HCT116 (cell line): ENCODE measurements at places on chromosomes 4 and X. TPM values are rescaled to one million over a fixed set of nuclear protein-coding genes. Genes with fewer than 3 reads are reported as not detected.
A peak's percentile ranks its signal among the peaks of the same experiment; 100 is the strongest.

GRCh38 chr4:163350672-163351071 lies 7.0 kb downstream of the NPY5R start:
- H3K36me3 ChIP-seq = no peaks in the 10 kb centered on the region
- peak; percentile 4 for DNase-seq
- H3K27me3 ChIP-seq = no peaks in the 10 kb centered on the region
- H3K4me1 ChIP-seq = no peaks in the 10 kb centered on the region
- H3K4me3 ChIP-seq = no peak overlapping the region

GRCh38 chrX:1330605-1331004 lies 6.0 kb upstream of the IL3RA start:
- no peaks in the 10 kb centered on the region for H3K36me3 ChIP-seq
- DNase-seq = no peak
- no peaks in the 10 kb centered on the region for H3K4me1 ChIP-seq
- no peak overlapping the region for H3K4me3 ChIP-seq

- no peaks in the 10 kb centered on the region for H3K4me1 ChIP-seq
- H3K4me3 ChIP-seq = no peak overlapping the region
- no peak overlapping the region for H3K27ac ChIP-seq
- no peak for DNase-seq
Measured at GRCh38 chr4:43089730-43090129, 197.2 kb downstream of the GRXCR1 start.

DNA sequence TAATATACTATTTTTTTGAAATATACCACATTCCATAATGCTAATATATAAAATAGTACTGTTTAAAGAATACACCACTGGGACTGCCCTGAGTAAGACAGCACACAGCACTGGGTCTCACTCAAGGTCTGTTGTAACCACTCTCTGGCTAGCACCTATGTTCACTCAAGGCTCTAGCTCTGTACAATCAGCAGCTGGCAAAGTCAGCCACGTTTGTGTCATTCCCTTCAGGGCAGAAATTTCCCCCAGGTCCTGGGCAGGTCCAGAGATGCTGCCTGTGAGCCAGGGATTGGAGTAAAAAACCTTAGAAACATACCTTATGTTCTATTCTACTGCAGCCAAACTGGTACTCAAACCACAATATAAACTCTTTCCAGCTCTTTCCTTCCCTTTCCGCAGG lies 1160.2 kb upstream of the ADGRL3 start:
- H3K27me3 ChIP-seq = no peaks in the 10 kb centered on the region
- H3K36me3 ChIP-seq = no peaks in the 10 kb centered on the region
- H3K4me3 ChIP-seq = no peak overlapping the region
- no peaks in the 10 kb centered on the region for H3K4me1 ChIP-seq
- DNase-seq = no peak

GRCh38 chr4:171130256-171130801 lies 682.9 kb upstream of the GALNTL6 start:
- H3K27ac ChIP-seq = no peak overlapping the region
- H3K4me3 ChIP-seq = no peak overlapping the region
- no peaks in the 10 kb centered on the region for H3K4me1 ChIP-seq
- H3K36me3 ChIP-seq = no peaks in the 10 kb centered on the region
- no peak for DNase-seq

- H3K36me3 ChIP-seq = no peaks in the 10 kb centered on the region
- no peaks in the 10 kb centered on the region for H3K4me1 ChIP-seq
- no peak overlapping the region for H3K4me3 ChIP-seq
- DNase-seq = no peak
- no peak overlapping the region for H3K27ac ChIP-seq
Measured at GRCh38 chr4:16977081-16977480, 78.6 kb upstream of the LDB2 start.

DNA sequence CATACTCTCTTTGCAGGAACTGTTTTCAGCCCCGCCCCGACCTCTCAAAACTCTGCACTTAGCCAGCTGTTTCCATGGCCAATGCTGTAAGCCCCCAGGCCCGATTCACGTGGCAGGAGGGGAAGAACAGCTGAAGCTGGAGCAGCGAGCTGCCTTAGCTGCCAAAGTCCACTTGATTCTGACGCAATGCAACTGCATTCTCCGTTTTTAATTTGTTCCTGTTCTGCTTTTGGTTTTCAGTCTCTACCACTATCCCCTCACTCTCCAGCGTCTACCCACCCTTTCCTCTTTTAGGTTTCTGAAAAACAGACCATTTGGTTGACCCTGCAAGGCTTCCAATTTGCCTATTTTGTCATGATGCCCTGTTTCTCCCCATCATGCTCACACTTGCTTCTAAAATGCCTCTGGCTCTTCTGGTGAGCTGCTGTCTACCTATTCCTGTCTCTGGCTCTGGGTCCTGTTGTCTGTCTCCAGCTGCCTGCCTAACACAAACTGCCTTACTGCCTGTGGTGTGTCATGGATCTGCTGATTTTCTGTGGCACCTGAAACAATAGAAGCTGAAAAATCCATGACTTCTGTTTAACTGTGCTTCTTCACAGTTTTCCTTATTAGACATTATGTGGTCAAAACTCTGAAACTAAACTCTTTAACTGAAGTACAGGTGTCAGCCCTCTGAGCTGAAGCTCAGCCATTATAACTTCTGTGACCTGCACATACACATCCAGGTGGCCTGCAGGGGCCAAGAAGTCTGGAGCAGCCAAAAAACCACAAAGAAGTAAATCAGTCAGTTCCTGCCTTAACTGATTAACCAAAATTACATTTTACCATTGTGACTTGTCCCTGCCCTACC lies 160.5 kb upstream of the AGTR2 start:
- no peaks in the 10 kb centered on the region for H3K4me1 ChIP-seq
- DNase-seq = no peak
- H3K27me3 ChIP-seq = no peaks in the 10 kb centered on the region
- H3K36me3 ChIP-seq = no peaks in the 10 kb centered on the region

- no peak overlapping the region for H3K4me3 ChIP-seq
- no peak for DNase-seq
- H3K36me3 ChIP-seq = no peaks in the 10 kb centered on the region
- no peak overlapping the region for H3K27ac ChIP-seq
Measured at GRCh38 chrX:72050011-72050410, 81.7 kb downstream of the RTL5 start.

DNA sequence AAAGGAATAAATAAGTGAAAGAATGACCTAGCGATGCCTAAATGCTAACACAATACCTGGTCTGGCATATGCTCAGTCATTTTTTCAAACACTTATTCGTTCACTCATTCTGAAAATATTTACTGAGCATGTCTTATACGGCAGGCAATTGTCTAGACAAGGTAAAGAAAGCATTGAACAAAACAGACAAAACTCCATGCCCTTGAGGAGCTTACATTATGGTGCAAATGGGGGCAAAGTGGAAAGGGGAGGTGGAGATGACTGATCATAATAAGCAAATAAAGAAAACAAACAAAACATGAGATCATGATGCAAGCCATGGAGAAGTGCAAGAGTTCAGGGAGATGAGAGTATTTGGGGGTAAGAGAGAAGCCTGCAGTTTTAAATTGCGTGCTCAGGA lies 334.6 kb upstream of the PPARGC1A start:
- H3K27ac ChIP-seq = no peak overlapping the region
- no peaks in the 10 kb centered on the region for H3K36me3 ChIP-seq
- H3K4me1 ChIP-seq = no peaks in the 10 kb centered on the region
- DNase-seq = no peak
- H3K27me3 ChIP-seq = no peaks in the 10 kb centered on the region

- no peaks in the 10 kb centered on the region for H3K4me1 ChIP-seq
- H3K36me3 ChIP-seq = no peaks in the 10 kb centered on the region
- DNase-seq = no peak
- no peaks in the 10 kb centered on the region for H3K27me3 ChIP-seq
- no peak overlapping the region for H3K4me3 ChIP-seq
Measured at GRCh38 chrX:129193357-129193756, 329.9 kb downstream of the SMARCA1 start.

- no peaks in the 10 kb centered on the region for H3K4me1 ChIP-seq
- H3K27me3 ChIP-seq = no peaks in the 10 kb centered on the region
- DNase-seq = no peak
Measured at GRCh38 chr4:134160211-134160610, 41.4 kb downstream of the PABPC4L start.

DNA sequence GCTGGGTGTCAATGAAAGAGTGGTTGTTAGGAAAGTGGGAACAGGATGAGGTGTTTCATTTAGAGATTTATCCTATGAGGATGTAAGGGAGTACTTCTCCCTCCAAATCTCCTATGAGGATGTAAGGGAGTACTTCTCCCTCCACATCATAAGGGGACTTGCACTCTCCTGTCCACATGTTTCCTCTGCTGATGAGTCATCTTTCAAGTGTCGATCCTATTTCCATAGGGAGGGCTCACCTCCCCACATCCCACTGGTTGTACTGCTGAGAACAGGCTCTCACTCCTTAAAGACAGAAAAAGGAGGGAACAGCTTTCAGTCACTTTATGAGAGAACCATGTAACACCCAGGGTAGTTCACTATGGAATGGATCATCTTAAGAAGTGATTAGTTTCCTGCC lies 65.0 kb downstream of the INPP4B start:
- peaks cover 14% of the 10 kb centered on the region for H3K4me1 ChIP-seq
- DNase-seq = peak; percentile 19
- H3K36me3 ChIP-seq = no peaks in the 10 kb centered on the region
- H3K27me3 ChIP-seq = no peaks in the 10 kb centered on the region

GRCh38 chrX:9878146-9878820 lies 88.9 kb upstream of the CLDN34 start:
- DNase-seq = no peak
- no peaks in the 10 kb centered on the region for H3K4me1 ChIP-seq
- no peak overlapping the region for H3K4me3 ChIP-seq
- H3K27me3 ChIP-seq = no peaks in the 10 kb centered on the region
- H3K27ac ChIP-seq = no peak overlapping the region

- H3K4me1 ChIP-seq = no peaks in the 10 kb centered on the region
- H3K27me3 ChIP-seq = peaks cover 11% of the 10 kb centered on the region; the same call in 1 of the 2 replicates
- no peak for DNase-seq
- H3K4me3 ChIP-seq = no peak overlapping the region
- H3K27ac ChIP-seq = no peak overlapping the region
Measured at GRCh38 chr4:81876106-81876505, 404.4 kb upstream of the RASGEF1B start.

GRCh38 chr4:19259920-19260319 lies 991.8 kb upstream of the SLIT2 start:
- H3K4me3 ChIP-seq = no peak overlapping the region
- no peaks in the 10 kb centered on the region for H3K27me3 ChIP-seq
- no peak overlapping the region for H3K27ac ChIP-seq
- DNase-seq = no peak

DNA sequence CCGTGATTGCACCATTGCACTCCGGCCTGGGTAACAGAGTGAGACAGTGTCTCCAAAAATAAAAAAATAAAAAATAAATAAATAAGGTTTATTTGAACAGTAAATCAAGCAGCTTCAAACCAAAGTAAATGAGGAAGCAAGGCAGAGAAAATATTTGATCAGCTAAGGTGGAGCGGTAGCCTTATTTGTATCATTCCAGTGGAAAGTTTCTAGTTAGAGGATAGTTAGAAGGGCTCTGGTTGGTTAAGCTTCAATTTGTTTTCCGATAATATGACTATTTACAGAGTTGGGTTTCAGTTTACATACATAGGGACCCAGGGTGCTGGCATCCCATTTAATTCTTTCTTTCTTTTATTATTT lies 21.8 kb upstream of the OPHN1 start:
- no peaks in the 10 kb centered on the region for H3K36me3 ChIP-seq
- no peak for DNase-seq
- H3K4me3 ChIP-seq = no peak overlapping the region
- H3K27me3 ChIP-seq = no peaks in the 10 kb centered on the region
- no peak overlapping the region for H3K27ac ChIP-seq

- no peaks in the 10 kb centered on the region for H3K27me3 ChIP-seq
- no peak overlapping the region for H3K4me3 ChIP-seq
- peaks cover 17% of the 10 kb centered on the region for H3K4me1 ChIP-seq
- no peak for DNase-seq
- H3K27ac ChIP-seq = no peak overlapping the region
Measured at GRCh38 chr4:165472943-165473676, 94.3 kb downstream of the CPE start.

- no peaks in the 10 kb centered on the region for H3K36me3 ChIP-seq
- H3K4me3 ChIP-seq = no peak overlapping the region
- H3K27me3 ChIP-seq = no peaks in the 10 kb centered on the region
- DNase-seq = no peak
- H3K27ac ChIP-seq = no peak overlapping the region
Measured at GRCh38 chr4:126986828-126987227, 645.9 kb upstream of the INTU start.

DNA sequence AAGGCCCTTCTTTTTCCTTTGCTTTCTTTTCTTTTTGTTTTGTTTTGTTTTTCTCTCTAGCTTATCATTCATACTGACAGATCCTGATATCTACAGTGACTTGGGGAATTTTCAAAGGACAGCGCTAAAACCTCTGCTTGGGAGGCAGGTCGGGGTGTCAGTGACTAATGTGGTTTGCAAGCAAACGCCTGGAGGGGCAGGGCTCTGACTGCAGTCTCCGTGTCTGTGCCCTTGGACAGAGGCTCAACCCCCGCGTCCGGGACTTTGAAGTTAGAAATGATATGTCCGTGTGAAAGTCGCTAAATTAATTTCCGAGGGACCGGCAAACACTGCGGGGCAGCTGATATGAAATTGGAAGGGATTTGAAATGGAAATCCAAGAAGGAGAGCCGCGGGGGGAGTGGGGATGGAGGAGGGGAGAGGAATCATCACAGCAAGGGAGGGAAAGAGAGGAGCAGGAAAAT lies 312.4 kb downstream of the DHRSX start:
- H3K27me3 ChIP-seq = no peaks in the 10 kb centered on the region
- peak; percentile 26 for DNase-seq
- H3K4me1 ChIP-seq = peaks cover 17% of the 10 kb centered on the region
- H3K27ac ChIP-seq = peak overlapping the region; percentile 67

DNA sequence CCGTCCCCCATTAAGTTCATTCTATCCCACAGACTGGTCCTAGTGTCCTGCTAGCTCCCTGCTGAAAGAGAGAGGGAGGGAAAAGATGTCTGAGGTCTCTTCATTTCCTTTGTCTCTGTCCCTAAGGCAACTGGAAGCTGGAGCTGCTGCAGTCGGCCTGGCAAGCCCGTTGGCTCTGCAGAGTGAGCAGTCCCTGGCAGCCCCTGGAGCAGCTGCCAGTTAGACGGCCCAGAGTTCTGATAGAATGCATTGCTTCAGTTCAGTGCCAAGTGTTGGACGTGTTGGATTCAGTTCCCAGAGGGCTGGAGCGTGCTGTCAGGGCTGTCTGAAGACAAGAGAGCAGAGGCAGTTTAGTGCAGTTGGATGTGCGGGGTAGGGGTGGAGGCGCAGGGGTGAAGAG lies 975 bp downstream of the KCNE5 start:
- no peak overlapping the region for H3K4me3 ChIP-seq
- H3K27ac ChIP-seq = no peak overlapping the region
- no peaks in the 10 kb centered on the region for H3K27me3 ChIP-seq
- no peaks in the 10 kb centered on the region for H3K36me3 ChIP-seq

The EDA2R gene
- total RNA-seq = not detected

The IL2 gene
- 1.3 TPM for total RNA-seq

The GABRQ gene
- total RNA-seq = 4.2 TPM

The PITX2 gene
- 8.3 TPM for total RNA-seq

The GPR173 gene
- total RNA-seq = 3.4 TPM

The ASB12 gene
- total RNA-seq = not detected

The CC2D2A gene
- total RNA-seq = 13.0 TPM

The SH3BGRL gene
- 32.4 TPM for total RNA-seq

The OCIAD2 gene
- 64.0 TPM for total RNA-seq

The SHISA3 gene
- total RNA-seq = not detected

The FAM13A gene
- total RNA-seq = 17.2 TPM
